Iris pigment epithelial cell (primary cell): ENCODE measurements at places on chromosomes 2 and 18.

DNA sequence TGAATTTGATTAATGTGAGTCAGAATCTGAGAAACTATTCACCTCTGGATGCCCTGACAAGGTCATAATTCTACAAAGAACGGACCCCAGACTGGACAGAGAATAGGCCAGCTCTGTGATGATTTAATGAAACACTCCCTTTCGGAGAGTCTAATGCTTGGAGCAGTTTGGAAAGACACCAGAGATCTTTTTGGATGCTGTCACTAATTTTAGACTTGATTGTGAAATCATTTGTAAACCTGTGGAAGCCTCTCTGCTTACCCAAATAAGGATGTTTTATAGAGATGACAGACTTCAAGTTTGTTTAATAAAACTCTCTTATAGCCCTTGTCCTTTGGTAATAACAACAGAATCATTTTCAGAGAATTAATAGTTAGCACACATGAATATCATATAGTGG, 83.5 kb downstream of the MYL12B start:
- peak; percentile 43 for DNase-seq

DNA sequence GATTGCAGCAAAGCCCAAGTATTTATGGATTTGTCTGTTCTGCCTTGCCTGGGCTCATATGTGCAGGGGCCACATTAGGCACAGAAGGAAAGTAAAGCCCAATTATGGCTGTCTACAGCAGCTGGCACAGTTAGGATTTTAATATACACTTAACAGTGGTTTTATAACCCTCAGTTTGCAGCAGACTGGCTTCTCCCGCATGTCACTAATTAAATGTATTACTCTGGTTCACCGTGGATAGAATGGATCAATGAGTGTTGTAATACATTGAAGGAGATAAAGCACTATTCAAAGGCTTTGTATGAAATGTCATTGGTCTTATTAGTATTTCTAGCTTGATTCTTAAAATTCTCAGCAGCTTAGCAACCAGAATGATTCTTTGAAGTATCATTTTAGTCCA, 320.2 kb downstream of the KCNS3 start:
- DNase-seq = no peak

GRCh38 chr2:237626813-237627440, 460 bp upstream of the LRRFIP1 start:
- DNase-seq = no peak

DNA sequence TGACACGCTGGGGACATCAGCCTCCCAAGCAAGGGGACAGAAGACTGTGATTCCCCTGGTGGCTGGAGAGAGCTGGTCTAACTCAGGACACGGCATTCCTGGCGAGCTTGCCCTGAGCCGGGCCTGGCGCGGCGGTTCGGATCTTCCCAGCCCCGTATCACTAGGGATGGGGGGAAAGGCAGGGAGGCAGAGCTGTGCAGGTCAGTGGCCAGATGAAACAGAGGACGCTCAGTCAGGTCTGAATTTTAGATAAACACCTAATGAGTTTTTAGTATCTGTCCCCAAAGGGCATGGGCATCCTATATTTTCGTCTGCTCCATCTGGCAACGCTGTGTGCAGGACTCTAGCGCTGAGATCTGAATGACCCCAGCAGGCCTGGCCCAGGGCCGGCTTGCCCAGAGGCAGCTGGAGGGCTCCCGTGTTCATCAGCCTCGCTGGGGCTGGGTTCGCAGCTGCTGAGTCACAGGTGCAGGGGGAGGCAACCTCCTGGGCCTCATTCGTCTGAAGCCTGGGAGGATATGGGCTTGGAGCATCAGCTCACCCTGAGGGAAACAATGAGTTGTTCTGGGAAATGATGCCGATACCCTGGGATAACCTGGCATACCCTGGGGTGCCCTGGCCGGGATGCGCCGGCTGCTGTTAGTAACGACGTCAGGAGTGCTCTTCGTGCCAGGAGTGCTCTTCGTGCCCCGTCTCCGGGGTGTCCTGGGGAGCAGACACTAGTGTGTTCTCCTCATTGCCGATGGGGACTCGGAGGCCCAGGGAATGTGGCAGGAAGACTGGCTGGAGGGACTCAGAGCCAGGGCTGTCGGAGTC, 48.1 kb upstream of the HPCAL1 start:
- DNase-seq = peak; percentile 15

DNA sequence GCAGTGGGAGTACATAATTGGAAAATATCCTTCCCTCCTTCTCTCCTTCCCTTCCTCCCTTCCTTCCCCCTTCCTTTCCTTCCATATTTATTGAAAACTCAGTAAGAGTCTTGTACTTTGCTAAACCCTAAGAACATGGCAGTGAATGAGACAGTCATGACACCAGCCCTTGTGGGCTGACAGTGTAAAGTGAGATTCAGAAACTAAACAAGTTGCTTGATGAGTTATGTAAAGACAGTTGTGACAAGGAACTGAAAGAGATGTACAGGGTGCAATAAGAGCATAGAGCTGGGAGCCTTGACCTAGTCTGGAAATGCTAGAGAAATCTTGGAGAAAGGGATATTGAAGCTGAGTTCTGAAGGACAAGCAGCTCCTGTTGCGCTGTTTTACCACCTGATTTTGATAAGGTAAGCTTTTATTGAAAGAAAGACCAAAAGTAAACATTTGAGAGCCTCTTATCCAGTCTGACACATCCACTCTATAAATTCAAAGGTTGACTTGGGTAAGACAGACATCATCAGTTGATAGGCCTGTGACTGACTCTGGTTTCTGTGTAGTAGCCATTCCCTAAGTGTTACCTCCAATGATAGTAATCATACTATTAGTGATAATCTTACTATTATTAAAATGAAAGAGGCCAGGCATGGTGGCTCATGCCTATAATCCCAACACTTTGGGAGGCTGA, 66.5 kb upstream of the SKOR2 start:
- no peak for DNase-seq

DNA sequence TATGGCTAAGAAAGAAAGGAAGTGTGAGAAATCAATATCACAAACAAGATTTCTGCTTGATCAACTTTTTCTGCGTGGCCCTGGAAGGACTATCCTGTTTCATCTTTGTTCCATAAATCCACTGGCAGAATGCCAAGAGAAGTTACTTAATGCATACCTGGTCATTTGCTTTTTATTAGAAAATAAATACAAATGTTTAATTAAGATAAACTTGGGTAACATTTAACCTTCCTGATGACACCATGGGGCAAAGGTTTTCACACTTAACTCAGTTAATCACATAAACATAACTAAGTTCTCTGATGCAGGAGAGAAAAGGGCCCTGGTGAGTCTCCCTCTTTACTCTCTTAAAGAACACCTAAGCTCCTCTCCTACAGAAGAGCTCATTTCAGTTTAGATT, 203.3 kb downstream of the AFF3 start:
- no peak for DNase-seq

DNA sequence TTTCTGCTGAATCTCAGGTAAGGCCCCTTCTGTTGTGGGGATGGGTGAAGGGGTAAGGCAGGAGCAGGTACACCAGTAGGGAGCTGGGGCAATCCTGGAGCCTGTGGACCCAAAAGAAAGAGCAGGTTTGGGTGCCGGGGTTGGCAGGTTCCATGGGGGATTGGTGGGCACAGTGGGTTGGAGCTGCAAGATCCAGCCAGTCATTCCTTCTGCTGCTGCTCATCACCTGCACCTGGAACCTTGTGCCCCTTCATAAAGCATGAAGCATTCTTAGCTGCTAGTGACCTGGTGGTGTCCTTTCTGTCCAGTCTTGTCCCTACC, 24.9 kb downstream of the FHOD3 start:
- no peak for DNase-seq

- peak; percentile 83 for DNase-seq
These were observed 229.5 kb downstream of the ATAD2B start for GRCh38 chr2:23697256-23698075.

DNA sequence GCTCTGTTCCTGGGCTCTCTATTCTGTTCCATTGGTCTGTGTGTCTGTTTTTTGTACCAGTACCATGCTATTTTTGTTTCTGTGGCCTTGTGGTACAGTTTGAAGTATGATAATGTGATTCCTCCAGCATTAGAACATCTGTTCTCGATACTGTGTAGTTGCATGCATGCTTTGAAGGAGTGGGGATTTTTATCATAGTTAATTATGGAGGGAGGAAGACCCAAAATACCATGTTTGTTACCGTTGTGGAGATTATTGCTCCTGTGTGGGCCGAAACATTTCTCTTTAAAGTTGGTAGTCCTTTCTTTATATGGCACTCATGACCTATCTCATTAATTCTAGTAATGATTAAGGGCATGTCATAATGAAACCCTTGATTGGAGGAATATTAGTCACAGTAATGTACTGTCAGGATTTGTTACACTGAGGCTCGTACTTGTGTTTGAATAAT, 87.6 kb downstream of the TTC27 start:
- DNase-seq = no peak

DNA sequence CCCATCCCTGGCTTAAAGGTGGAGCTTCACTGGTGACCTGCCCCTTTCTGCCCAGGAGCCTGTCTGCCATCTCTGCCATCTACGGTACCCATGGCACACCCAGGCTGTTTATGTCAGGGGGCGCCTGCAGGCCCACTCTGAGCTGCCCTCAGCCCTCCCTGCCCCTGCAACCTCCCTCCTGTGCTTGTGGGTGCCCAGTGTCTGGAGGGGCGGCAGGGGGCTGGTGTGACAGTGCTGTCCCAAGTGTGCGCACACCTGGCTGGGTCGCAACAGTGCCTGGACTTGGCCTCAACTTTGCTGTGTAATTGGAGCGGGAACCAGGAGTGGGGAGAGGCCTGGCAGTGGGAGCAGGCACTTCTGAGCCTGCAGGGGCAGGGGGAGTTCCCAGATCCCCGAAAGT, 102.4 kb downstream of the ALMS1 start:
- DNase-seq = no peak

- DNase-seq = peak; percentile 95
These were observed 18.7 kb upstream of the CCDC102B start for GRCh38 chr18:68779169-68779568.

DNA sequence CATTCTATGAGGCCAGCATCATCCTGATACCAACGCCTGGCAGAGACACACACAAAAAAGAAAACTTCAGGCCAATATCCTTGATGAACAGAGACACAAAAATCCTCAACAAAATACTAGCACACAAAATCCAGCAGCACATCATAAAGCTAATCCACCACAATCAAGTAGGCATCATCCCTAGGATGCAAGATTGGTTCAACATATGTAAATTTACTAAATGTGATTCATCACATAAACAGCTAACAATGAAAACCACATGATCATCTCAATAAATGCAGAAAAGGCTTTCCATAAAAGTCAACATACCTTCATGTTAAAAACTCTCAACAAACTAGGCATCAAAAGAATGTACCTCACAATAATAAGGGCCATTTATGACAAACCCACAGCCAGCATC, 65.3 kb downstream of the WDPCP start:
- no peak for DNase-seq

DNA sequence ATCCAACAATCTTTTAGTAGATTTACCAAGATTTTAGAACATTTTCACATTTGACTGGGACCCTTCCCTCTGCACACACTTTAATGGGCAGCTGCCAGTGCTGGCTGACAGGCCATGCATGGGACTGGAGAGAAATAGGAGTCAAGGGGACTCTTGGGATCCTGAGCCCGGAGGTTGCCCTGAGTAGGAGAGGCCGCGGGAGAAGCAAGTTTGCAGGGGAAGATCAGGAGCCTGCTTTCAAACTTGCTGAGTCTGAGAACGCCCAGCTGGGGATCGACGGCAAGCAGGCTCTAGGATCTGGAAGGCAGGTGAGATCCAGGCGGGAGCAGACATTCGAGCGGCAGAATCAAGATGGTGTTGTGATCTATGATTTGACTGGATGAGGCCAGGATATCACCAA, 186.1 kb downstream of the HDAC4 start:
- DNase-seq = no peak
